ENCODE measurements at places on chromosomes 4 and X.

DNA sequence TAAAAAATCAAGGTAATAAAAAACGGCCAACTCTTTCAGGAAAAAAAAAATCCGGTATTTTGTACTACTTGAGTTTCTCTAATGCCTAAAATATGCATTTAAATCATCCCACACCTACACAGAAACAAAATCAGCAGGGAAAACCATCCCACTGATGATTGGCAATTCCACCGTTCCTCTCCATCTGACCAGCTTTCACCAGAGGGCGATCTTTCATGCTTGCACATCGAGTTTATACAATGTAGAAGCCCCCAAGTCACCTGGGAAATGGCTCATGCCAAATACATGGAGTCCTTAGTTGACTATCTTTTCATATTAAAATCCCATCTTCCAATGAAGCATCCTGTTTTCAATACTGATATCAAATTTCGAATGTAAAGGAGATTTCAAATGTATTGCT, 69.2 kb downstream of the PTCHD1 start:
- no peak for DNase-seq

- no peak for DNase-seq
Observed at GRCh38 chrX:41144873-41145272, 59.6 kb downstream of the USP9X start.

- no peak for DNase-seq
Observed at GRCh38 chr4:80201252-80202151, 4.2 kb downstream of the PRDM8 start.

GRCh38 chr4:168071304-168071703, 21.0 kb upstream of the ANXA10 start:
- DNase-seq: no peak

- DNase-seq: no peak
Observed at GRCh38 chrX:7637066-7637465, 205.9 kb upstream of the VCX start.

DNA sequence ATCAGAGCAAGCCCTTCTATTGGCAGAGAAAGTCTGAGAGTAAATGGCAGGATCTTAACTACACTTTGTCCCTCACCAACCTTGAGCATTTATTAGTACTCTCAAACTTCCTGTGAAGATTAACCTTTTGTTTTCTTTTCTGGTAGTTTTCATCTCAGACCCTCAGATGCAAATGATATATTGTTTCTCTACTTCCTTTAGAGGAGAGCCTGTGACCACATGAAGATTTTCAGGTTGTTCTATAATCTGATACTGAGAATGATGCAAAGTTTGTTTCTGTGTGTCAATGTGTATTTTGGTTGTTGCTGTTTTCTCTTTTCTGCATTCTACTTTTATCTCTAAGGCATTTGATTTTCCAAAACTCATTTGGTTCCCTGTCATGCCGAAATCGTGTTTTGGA, 165.8 kb upstream of the CYSLTR1 start:
- no peak for DNase-seq

DNA sequence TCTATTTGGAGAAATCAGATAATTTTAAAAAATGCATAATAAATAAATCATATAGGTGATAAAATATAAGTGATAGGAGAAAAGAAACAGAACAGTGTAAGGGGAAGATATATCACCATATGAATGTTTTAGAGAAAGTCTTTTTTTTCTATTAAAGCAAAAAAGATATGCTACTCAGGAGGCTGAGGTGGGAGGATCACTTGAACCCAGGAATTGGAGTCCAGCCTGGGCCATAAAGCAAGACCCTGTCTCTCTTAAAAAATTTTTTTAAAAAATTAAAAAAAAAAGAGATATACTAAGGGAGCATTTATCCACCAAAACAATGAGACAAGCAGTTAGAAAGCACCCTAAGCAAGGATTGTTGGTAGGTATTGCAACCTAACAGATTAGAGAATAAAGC, 6.1 kb downstream of the TMEM156 start:
- no peak for DNase-seq

- DNase-seq: no peak
Observed at GRCh38 chrX:68676335-68676734, 28.9 kb downstream of the STARD8 start.

DNA sequence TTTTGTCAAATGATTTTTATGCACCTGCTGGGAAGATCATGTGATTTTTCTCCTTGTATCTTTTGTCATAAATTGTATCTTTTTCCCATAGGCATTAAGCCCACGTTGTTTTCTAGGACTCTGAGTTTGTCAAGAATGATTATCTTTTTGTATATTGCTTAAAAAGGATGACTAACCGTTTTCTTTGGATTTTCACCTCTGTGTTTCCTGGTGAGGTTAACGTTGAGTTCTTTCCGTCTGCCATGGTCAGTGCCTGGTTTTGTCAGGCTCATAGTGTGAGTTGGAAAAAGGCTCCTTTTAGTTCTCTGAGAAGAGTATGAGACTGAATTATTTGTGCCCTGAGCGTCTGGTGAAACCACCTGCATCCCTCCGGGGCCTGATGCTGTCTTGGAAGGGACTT, 21.9 kb downstream of the PCGF3 start:
- no peak for DNase-seq

DNA sequence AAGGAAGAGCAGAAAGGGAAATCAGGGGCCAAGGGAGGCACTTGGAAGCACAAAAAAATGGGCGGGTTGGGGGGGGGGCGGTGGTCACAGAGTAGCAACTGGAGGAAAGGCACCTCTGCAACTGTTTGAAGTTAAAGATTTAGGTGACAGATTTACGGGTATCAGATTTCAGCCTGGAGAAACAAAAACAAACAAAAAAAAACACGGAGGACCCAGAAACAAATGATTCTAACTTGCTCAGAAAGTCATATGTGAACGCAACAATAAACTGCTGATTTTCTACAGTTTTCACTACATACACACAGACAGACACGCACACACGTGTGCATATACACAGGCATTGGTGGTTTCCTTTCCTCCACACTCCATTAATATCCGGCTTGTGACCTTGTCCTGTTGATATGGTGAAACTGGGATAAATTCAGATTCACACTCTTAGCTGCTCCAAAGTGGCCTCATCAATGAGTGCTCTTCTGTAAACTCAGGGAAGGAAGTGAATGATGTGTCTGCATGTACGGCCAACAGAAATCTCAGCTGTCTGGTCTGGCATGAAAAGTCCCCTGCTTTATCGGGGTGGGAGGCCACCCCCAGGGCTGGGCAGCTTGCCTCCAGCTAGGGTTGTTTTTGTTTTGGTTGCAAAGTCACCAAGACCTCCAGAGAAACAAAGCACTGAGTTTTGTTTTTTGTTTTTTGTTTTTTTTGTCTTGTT, 54.3 kb downstream of the CHST7 start:
- no peak for DNase-seq

DNA sequence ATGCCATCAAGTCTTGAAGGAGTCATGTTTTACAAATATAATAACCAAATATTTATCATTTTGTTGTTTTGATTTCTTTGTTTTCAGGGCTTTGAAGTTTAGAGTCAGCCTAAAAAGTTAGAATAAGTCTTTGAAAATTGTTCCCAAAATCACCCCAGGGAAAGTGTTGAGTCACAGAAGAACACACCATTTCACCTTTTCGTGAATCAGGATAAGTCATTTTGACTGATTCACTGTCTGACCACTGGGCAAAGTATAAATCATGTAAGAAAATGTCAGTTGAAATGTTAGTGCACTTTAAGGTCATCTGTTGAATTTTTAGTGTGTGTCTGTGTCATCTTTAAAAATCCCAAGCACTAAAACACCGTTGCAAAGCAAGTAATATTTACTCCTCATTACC, 1320.1 kb downstream of the RPA4 start:
- no peak for DNase-seq

GRCh38 chr4:15043226-15043625, 40.9 kb downstream of the CPEB2 start:
- DNase-seq: no peak

DNA sequence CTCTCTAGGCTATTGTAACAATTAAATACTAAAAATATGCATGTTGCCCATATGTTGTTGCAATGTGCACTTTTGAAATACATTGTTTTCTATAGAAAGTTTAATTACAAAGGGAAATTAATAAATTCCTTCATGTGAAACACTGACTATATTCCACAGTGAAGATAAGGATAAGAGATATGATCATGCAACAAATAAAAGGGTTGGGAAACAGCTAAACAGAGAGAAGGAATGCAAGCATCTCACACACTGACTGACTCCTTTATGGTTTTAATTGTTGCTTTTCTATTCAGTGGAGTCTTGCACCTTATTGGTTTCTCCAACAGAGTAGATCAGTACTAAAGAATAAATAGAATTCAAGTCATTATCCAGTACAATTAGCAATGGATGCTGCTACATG, 37.8 kb downstream of the ELOVL6 start:
- no peak for DNase-seq

DNA sequence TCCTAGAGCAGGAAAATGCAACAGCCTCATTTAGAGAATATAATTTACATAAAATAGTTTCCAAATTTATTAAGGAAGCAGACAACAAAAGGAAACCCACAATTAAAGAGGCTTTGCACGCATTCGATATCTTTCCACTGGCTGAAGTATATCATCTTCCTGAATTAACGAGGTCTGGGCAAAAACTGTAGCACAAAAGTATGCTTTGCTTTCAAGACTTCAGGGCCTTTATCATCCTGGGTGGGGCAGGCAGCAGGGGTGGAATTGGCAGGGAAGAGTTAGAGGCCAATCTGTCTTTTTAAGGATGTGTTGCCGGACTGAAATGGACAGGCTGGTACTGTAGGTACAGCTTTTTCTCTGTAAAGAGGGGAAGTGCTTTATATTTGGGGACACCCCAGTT, 17.0 kb upstream of the STX18 start:
- DNase-seq: no peak

GRCh38 chr4:100060765-100061416, 110.8 kb upstream of the H2AZ1 start:
- DNase-seq: no peak

DNA sequence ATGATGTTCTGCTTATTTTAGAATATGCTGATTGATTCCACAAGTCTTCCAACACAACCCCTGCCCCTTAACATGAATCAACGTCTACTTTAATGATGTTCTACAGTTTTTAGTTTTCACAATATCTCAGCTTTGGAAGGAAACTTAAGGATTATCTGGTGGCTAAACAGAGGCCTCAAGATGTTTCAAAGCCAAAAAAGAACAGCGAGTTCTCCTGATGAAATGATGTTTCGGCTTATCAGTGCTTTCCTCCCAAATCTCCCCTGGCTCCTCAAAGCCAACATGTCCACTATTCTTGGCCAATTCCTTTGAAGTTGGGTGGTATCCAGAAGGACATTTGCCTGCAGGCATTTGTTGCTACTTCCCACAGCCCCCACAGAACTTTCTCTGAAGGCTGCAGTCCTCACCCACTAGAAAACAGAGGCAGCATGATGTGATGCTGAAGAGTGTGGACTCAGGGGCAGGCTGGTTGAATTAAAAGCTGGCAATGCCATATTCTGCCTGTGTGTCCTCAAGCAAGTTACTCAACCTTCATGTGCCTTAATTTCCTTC, 87.3 kb downstream of the ADGRG4 start:
- DNase-seq: no peak

GRCh38 chrX:55201930-55202579, 18.1 kb upstream of the PAGE5 start:
- no peak for DNase-seq

- no peak for DNase-seq
Observed at GRCh38 chr4:140819610-140820009, 63.4 kb upstream of the TBC1D9 start.

DNA sequence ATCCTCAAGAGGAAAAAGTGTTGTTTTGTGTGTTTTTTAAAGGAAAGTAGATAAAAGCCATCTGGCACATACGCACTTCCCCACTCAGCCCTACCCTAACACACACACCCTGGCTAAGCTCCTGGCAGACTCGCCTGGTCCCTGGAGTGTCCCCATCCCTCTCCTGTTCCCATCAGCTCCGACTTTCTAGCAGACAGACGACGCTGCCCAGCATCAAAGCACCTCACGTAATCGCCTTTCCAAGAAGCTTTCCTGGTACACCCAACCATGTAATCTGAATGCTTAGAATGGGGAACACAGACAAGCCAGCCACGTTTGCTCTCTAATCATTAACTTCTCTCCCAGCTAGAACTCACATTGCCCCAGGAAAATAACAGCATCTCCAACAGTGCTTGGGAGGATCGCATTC, 116.2 kb downstream of the AFAP1 start:
- no peak for DNase-seq

DNA sequence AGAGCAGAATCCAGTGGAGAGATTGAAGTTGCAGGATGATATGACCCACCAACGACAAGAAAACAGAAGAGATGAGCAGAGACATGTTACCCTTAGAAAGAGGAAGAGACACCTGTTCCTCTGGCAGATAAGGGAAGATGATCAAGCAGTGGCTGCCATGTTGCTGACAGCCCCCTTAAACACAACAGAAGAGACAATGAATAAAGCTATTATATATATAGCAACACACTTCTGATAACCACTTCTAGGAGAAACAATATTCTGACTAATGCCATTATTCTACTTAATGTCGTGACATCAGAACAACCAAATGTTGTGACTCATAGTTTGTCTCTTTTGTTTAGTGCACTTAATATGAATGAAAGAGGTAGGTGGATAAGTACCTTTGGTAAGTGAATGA, 44.9 kb downstream of the SH3RF1 start:
- DNase-seq: no peak

DNA sequence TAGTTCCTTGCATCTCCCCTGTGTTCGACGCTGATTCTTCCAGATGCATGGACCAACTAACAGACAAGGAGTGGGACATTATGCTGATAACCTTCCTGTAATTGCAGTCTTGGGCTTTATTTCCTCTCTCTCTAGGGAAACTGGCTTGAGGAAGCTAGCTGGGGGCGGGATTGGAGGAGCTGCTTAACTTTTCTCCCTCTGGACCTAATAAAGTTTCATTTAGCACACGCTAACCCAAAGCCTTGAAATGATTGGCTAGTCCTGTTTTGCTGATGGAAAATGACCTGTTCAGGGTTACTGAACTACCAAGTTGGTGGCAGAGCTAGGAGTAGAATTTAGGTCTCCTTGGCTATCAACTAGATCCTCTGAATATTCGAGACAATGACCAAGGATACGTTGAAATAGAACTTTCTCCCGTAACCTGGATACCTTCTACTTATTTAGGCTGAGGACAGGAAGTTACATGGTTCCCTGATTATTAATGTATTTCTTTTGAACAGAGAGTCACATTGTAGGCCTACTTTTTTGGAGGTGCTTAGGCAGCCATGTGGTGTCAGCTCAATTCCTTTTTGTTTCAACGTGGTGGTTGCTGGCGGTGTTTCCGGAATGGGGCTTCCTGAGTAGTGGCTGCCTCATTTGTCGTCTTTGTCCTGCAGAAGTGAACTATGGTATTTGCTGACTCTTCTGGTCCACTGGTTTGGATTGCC, 2.0 kb downstream of the PGK1 start:
- no peak for DNase-seq

DNA sequence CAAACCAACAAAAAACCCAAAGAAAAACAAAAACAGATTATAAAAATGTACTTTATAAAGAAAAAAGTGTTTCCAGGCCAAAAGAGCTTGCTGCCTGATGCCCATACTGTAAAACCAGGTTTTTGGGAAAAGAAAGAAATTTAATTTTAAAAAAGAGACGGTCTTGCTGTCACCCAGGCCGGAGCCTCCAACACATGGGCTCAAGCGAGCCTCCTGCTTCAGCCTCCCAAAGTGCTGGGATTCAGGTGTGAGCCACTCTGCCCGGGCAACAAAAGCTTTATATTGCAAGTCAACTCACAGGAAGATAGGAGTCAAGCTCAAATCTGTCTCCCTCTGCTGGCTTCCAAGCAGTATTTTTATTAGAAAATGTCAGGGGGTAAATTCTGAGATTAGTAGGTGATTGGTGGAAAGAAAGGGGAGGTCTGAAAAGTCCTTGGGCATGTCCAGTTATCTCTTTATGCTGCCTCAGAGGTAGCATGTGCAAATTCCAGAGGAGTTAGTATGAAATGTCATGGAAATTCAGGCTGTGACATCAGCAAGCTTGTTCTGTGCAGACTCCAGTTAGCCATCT, 39.4 kb downstream of the MGST2 start:
- DNase-seq: no peak
